ENCODE measurements at places on chromosomes 2 and 18.

- DNase-seq: no peak
These were observed 66.0 kb downstream of the CDH2 start for GRCh38 chr18:28110924-28111323.

- no peak for DNase-seq
These were observed 64.3 kb upstream of the EPAS1 start for GRCh38 chr2:46232860-46233259.

DNA sequence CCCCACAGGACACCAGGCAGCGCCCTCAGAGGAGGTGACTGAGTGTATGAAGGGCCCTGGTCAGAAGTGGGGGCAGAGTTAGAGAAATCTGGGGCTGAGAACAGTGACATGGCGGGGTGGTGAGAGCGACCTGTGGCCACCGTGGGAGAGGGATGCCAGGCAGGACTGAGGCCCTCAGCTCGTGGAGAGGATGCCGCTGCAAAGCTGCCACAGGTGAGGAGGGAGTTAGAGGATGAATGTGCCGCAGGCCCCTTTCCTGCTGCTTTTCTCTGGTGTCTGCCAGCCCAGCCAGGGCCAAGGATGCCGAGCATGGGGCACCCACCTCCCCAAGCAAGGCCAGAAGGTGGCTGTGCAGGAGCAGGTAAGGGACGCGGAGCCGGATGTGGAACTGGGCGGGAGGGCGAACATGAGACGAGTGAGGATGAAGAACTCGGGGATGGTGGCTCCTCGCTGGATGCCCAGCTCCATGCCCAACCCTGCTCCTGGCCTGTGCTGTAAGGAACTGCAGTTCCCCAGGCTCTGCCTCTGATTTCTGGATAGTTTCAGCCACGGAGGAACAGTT, 269.2 kb upstream of the HDAC4 start:
- DNase-seq: no peak

- no peak for DNase-seq
These were observed 70.1 kb downstream of the NOL10 start for GRCh38 chr2:10619643-10620042.

DNA sequence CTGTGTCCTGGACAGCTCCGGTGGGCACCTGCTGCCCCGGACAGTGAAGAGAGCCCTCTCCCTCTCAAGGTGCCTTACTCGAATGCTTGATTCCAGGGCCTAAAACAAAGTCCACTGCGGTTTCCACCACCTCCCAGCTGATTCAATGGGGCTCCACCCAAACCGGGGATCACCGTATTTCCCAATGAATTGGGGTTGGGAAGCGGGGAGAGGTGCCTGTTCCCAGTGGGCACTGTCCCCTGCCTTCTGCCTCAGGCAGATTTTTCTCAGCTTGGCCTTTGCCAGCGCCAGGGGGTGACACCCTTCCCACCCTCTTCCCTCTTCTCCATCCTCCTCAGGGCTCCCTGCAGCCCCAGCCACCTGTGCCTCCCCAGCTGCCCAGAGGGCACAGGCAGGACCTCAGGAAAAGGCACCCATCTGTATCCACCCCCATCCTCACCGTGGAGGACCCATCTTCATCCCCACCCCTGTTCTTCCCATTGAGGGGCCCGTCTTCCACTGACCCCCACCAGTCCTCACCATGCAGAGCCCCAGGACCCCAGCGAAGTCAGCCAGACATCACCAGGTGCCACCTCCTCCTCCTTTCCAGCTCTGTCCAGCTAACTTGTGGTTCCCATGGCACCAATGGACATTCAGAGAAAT, 66.7 kb upstream of the HPCAL1 start:
- no peak for DNase-seq

DNA sequence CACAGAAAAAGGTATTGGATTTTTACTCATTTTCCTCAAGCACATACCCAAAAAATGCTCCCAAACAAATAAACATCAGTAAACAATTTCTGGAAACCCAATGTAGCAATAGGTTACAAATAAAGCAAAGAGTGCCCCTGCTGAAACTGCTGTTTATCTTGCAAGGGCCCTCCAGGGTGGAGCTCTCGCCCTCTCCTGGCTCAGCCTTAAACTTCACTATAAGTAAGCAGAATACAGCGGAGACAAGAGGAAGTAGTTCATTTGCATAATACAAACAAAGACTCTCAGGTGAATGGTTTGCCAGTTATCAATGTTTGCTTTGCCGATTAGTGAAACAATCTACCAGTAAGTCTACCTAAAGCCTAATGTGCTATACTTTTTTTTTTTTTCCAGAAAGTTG, 437.6 kb downstream of the DLGAP1 start:
- DNase-seq: no peak

DNA sequence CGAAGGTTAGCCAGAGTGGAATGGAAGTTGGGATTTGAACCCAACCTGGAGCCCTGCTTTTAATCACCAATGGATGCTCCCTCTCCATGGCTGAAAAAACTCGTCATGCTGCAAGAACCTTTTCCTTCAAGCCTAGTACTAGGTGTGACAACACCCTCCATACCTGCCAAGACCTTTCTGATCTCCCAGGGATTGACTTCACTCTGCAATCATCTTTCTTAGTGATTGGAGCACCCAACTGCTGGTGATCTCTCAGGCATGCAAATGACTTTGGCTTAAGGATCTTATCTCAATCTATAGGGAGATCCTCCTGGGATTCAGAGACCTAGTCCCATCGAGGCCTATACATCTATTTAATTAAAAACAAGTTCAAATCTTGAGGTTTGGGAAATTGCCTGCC, 23.5 kb upstream of the ITGB6 start:
- DNase-seq: no peak

DNA sequence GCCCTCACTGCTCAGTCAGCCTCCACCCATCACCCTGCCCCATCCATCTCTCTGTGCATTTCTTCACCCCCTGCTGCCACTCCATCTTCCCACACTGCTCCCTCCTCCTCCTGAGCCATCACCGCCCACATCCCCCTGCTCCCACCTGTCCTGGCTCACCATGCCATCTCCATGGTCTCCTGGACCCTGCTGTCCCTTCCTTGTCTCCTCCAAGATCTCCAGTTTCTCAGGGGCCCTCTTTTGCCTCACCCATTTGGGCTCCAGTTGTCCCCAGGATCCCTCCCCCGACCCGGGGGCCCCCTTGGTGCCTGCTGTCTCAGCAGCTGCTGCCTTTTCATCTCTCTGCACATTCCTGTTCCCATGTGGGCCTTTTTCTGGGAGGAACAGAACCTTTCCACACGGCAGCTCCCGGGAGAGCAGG, 10.6 kb downstream of the SPEG start:
- DNase-seq: no peak

Measured in activated CD4-positive, alpha-beta T cell treated with anti-CD3 and anti-CD28 coated beads, Interleukin-2, amount 50 U/mL, for 4 hours (primary cell).